ENCODE measurements at places on chromosomes 2 and 18.
A peak's percentile ranks its signal among the peaks of the same experiment; 100 is the strongest.

- no peak for ATAC-seq
Observed at GRCh38 chr2:238633426-238634328, 206.9 kb downstream of the ASB1 start.

DNA sequence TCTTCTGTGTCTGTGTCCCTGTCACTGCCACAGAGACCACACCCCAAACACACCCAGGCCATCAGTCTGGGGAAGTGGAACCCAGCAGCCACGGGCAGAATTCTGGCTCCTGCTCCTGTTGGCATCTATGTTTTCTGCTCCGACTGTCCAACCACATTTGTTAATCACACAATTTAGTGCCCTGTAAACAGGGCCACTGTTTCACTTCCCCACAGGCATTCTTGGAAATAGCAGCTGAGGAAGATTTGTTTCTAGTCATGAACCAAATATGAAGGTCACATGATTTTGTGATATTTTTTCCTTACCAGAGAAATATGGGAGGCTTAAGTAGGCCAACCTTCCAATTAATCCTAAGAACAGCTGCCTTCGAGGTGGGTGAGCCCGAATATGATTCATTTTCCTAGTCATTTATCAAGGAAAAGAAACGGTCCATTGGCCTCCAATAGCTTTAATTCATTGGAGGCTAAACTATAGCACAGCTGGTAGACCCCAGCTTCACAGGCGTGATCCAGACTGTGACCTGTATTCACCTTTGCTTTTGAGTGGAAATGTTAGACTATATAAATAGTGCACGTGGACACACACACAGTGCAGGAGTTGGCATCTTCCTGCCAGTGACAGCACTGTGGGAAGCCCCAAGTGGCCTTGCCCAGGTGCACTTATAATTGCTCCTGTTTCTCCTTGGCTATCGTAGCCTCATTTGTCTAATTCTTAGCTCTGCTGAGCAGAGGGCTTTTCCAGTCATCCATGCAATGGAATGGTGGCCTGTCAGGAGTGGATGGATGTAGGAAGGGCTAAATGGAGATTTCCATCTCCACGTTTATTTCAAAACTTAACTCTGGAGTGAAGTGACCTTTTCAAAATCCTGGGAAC is 267.9 kb downstream of the LPIN1 start:
- peak; percentile 37 for ATAC-seq

DNA sequence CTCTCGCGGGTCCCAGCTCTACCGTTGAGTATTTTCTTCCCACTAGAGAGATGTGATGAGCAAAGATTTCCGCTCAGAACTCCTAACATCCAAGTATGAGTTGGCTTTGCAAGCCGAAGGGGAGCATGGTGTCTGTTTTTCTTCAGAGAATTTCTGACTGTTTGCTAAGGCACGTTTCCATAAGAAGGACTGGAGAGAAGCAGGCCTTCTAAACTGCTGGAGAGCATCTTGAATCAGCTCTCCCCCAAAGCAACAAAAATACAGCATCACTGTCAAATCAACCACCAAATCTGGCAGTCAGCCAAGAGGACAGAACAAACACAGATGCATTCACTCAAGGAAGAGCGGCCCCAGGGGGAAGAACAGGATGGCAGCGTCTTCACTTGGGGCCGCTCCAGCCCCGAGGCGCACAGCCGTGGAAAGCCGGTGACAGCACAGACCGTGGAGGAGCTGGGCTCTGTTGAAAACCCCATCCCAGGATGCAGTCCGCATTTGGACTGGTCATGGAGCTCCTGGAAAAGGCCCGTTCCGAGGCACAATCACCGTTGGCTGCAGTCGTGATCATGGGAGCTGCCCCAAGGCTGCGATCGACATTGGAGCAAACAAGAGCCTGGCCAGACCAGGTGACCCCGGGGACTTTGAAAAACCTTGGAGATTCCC is 101.4 kb downstream of the NFATC1 start:
- ATAC-seq = peak; percentile 32

- ATAC-seq = no peak
Observed at GRCh38 chr2:99775585-99775984, 285.8 kb upstream of the REV1 start.

GRCh38 chr2:199692489-199692888 is 158.5 kb downstream of the FTCDNL1 start:
- no peak for ATAC-seq

DNA sequence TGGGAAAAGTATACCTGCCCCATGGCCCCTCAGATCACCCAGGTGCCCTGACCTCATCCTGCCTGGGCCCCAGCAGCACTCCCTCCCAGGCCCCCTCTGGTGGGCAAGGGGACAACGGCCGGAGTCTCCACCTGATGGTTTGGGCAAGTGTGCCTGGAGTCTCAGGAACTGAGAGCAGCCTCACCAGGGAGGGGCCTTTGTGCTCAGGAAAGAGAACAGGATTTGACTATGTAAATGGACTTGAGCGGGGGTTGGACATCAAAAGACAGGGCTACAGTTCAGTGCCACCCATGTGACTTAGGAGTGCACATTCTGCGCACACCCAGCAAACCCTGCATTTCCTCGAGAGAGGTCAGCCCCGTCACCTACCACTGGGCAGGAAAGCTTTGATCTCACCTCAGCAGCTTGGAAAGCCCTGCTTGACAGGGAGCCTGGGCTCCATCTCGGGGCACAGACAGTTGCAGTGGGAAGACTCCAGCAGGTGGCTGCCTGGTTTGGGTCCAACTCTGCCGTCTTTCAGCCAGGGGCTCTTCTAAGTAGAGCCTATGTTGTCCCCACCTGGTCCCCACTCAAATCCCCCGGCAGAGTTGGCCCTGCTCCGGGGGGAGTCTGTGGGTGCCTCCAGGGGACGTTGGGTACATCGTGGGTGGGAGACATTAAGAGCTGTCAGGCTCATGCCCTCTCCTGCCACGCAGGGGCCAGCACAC is 3.3 kb downstream of the INPP5D start:
- ATAC-seq = peak; percentile 21

GRCh38 chr18:77528872-77529271 is 279.2 kb downstream of the GALR1 start:
- no peak for ATAC-seq

- ATAC-seq = no peak
Observed at GRCh38 chr2:7803515-7803914, 878.3 kb upstream of the ID2 start.

- ATAC-seq = no peak
Observed at GRCh38 chr2:32699151-32699550, 71.3 kb downstream of the TTC27 start.

DNA sequence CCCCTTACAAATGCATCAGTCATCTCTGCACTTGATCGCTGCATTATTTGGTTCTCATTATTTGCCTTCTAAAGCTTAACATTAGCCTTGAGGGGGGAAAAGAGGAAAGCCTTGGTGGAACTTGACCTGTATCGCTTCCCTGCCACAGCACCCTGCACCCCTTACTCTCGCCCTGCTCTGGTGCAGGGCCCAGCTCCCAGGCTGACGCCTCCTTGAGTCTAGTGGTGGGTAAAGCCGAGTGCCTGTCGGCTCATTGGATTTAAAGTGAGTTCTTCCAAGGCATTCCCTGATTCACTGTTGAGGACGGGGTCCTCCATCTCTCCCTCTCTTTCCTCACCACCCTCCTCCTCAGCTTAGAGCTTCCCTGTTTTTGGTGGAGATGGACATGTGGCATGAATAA is 145.0 kb upstream of the GYPC start:
- ATAC-seq = no peak

GRCh38 chr2:226466589-226466988 is 333.0 kb downstream of the IRS1 start:
- no peak for ATAC-seq

DNA sequence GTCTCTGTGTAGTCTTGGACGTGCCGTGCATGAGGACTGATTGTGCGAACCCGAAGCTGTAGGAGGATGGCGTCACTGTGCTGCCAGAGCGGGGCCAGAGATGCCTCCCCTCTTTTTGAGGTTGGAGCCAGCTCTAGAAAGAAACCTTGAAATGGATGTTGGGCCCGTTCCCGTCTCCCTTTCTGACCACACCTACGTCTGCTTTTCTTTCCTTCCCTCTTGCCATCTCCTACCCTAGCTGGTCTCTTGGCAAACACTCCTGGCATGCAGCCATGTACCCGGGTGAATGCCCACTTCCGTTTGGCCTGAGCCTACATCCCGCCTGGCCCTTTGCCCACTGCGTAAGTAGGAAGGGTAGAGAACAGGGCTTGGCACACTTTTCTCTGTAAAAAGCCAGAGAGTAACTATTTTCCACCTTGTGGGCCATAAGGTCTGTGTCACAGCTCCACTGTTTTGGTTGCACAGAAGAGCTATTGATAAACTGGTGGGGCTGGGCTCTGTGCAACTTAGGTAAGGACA is 37.4 kb downstream of the SH3BP4 start:
- no peak for ATAC-seq

GRCh38 chr2:231926180-231926741 is at the start of gene NPPC:
Gene NPPC, minus strand, starts transcription at chr2:231926396. Its CDS starts 147 bp downstream, at chr2:231926249.
- peak; percentile 88 for ATAC-seq

DNA sequence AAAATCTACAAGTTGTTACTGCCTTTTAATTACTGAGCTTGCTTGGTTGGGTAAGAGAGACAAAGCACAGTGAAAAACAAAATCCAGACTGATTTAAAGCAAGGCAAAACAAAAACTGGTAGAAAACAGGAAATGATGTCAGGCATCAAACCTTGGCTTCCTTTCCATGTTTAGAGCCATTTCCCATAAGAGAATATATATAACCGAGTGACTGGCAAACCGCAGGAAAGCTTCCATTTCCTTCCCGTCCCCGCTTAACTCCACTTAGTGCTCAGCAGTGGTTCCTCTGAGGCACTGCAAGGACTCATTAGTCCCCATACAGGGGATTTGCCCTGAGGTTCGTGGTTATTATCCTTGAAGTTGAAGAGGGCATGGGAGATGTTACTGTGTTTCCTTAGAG is 446.3 kb downstream of the LPIN1 start:
- ATAC-seq = no peak
